ENCODE measurements at places on chromosomes 4 and X.
A peak's percentile ranks its signal among the peaks of the same experiment; 100 is the strongest.

GRCh38 chr4:24965627-24966026, 52.8 kb upstream of the CCDC149 start:
- DNase-seq = no peak

- no peak for DNase-seq
Measured at GRCh38 chrX:117429501-117429900, 687.1 kb downstream of the KLHL13 start.

DNA sequence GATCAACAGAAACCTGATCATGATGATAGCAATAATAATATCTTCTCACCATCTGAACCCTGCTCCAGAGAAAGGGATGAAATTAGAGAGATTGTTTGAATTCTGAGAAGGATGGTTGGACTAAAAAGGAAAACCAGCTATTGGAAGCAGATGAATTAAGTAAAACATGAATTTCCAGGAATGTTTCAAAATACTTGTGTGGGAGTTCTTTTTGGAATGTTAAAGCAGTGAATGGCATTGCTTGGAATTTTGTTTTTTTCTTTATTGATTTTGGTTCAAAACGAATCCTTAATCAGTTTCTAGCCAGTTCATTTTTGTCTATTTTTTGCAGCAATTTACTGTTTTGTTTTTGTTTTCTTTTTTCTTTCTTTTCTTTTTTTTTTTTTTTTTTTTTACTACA, 150.3 kb downstream of the NHS start:
- no peak for DNase-seq

- DNase-seq = no peak
Measured at GRCh38 chr4:48042979-48043461, 26.4 kb downstream of the NIPAL1 start.

DNA sequence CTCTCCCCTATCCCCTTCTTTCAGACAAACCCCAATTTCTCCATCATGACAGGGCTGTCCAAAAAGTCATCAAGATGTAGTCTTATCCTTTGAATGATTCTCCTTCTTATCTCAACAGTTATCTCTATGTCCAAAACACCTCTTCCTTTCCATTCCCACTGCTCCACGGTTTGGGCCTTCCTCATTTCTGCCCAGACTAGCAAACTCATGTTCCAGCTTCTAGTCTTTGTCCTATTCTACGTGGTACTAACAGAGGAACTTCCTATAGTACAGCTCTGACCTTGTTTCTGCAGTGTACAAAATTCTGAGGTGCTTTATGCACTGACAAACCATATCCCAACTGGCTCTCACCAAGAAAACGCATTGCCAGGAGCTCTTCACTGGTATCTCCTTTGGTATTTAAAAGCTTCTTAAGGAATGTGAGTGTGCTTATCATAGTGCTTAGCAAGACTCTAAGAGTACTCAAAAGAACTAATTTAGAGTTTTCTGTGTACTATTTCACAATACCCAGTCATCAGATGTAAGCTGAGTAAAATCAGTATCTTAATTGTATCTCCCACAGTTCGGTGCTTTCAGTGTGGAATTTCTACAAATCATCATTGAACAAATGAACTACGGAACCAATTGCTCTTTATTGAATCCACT, 65.5 kb downstream of the MAML3 start:
- DNase-seq = no peak

DNA sequence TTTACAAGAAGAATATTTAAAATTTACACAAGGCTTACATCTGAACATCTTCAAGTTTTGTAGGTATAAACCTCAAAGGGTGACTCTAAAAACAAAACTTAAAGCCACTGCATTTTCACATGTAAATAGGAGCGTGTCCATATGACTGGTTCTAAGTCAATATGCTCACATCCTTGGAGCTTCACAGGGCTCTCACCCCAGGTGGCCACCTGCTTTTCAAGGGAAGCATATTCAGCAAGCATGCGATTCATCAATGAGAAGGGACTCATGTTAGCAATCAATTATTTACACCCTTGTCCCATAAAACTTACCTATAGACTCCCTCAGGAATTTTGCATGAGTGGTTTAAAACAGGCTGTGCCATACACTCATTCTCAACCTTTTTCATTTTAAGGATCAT, 17.8 kb upstream of the KLHL34 start:
- DNase-seq = no peak

- peak; percentile 33 for DNase-seq
Measured at GRCh38 chr4:82422616-82423015, 7.6 kb downstream of the HNRNPDL start.

DNA sequence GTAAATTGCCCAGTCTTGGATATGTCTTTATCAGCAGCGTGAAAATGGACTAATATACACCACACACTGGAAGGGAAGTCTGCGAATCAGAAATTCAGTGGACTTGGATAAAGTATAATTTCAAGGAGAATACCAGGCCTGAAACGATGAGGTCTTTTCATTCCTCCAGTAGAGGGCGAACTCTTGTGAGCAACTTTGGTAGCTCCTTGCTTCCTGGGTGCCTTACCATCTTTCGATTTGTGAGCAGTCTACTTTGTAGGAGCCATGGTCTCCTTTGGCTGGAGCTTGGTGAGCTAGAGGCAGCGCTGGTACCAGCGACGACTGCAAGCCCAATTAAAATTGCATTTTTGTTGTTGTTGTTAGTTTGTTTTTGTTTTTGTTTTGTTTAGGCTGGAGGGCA, 791.9 kb downstream of the FAT4 start:
- no peak for DNase-seq

GRCh38 chr4:1969928-1970723, 38.6 kb downstream of the NELFA start:
- no peak for DNase-seq

DNA sequence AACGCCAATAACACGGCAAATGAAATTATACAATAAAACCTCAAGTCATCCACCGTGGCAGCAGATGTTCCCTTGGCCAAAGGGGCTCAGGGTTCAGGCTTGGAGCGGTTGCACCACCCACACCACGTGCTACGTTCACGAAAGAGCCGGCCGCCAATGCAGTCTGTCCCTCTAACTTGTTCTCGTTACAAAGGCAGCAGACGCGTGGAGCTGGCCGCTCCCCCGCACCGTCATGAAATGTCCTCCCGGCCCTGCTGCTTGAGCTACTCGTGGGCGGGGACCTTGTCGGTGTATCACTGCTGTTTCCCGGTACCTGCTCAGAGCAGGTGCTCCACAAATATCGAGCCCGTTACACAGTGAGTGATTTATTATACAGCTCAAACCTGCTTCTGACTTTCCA, 36.4 kb upstream of the MAN2B2 start:
- no peak for DNase-seq

DNA sequence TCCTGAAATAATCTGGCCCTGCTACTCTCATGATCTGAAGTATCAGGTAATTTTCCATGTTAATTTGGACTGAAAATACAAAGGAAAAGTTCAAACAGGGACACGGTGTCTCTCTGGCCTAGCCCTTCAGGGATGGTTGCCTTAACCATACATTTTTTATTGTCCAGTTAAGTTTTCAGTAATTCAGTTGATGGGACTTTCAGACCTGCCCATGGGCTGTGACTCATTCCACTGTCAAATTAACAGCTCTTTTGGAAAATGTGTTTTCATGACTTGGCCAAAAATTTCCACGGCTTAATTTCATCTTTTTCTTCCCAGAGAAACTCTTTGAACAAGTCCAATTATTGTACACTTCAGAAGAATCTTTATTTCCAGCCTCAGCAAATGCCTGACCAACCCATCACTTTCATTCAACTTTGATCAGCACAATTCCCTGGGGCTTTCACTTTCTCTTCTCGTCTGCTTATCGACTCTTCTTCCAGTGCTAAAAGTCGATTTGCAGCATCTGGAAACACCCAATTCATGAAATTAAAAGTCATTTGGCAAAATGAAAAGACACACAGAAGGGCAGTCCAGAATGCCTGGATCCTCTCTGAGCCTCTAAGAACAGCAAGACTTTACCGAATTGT, 293.9 kb downstream of the RAB28 start:
- DNase-seq = no peak

DNA sequence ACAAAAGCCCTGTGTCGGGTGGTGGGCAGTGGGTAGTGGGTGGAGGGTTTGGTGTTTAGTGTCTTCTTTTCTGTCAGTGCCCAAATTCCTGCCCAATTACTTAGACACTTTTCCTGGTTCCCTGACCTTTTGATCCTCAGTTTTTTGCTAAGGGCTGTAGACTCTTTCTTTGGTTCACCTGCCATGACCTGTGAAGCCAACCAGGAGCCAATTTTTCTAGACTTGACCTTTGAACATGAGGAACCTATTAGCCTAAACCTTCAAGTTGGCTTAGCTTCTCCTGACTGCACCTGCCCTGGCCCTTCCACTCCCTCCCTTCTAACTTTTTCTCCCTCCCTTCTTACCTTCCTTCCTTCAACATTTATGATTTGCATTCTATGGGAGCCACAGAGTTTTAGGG, 94.5 kb downstream of the MID1IP1 start:
- no peak for DNase-seq

- DNase-seq = no peak
Measured at GRCh38 chr4:103498161-103499070, 221.4 kb downstream of the TACR3 start.

GRCh38 chr4:85733798-85734197, 258.8 kb downstream of the ARHGAP24 start:
- no peak for DNase-seq

DNA sequence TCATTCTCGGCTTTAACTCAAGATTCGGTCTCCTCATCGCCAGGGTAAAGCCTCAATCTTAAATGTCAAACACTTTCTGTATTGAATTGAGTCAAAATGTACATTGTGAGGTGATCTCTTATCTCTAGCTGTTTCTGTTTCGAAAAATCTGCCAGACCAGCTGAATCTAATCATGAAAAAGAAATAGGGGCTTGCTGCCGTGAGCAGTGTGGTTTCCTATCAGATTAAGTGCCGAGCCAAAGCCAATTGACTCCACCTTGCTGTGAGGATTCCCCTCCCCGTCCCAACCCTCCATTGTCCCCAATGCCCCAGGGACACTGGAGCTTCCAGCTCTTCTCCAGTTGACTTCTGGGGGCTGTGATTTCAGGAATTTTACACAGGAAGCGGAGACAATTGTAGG, 12.5 kb upstream of the CRLF2 start:
- DNase-seq = no peak

- no peak for DNase-seq
Measured at GRCh38 chrX:146278381-146278780, 460.8 kb downstream of the SLITRK2 start.

DNA sequence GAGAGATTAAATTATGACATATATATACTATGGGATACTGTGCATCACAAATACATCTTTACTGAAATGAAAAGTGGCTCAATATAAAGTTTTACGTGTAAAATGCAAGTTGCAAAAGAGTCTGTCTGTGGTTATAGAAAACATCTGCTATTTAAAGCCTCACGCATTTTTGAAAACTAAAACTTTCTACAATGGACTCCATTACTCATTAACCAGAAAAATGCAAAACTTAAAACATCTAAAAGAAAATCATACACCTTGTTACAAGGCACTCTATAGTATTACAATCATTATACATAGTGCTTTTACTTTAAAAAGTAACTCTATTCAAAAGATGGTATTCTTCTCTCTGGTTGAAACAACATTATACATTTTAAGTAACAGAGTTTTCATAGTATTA, 755.6 kb downstream of the DMD start:
- DNase-seq = no peak

GRCh38 chrX:68920561-68920960, 91.7 kb downstream of the EFNB1 start:
- DNase-seq = no peak

DNA sequence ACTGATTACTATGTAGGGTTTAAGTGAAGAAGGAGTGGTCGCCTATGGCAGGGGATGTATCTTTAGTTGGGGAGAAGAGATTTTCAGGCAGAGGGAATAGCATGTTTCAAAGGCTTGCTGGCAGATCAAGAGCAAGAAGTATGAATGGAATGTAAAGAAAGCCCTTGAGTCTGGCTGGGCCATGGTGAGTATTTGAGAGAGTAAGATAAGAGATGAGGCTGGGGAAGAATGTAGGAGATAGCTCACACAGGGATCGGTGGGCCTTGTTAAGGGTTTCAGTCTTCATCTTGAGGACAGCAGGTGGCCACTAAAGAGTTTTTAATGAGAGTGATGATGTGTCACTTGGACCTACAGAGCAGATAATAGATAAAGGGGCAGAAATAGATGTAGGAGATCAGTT, 319.1 kb upstream of the RPS6KA3 start:
- DNase-seq = no peak

DNA sequence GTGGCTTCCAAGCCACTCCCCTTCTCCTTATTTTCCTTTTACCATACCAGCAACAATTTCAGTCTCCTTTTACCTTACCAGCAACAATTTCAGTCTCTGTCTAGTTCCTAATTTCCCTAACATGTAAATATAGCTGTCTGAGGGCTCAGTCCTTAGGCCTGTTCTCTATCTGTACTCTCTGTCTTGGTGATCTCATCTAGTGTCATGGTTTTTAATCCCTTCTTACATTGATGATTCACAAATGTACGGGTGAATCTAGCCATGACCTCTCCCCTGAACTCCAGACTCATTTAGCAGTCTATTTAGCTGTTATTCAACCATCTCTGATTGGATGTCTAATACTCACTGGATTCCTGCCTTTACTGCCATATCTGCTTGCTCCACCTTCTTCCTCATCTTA, 7.2 kb downstream of the IL15 start:
- no peak for DNase-seq

DNA sequence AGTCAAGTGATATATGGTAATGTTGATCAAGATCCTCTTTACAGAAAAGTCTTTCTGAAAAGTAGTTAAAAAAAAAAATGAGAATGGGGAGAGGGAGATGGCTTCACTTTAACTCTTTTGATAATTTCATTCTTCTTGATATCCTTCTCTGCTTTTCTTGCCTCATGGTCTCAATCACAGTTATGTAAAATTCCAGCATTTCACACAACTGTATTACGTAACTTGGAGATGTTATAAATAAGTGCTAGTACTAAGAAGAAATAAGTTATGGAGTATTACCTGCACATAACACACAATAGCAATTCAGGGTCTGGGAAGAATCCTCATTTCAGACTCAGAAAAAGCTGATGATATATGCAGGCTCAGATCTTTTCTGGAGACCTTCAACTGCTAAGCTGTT, 22.0 kb downstream of the RUFY3 start:
- DNase-seq = no peak

- DNase-seq = no peak
Measured at GRCh38 chr4:921830-922331, 10.2 kb downstream of the GAK start.

- peak; percentile 17 for DNase-seq
Measured at GRCh38 chr4:3368841-3369760, 72.7 kb upstream of the HGFAC start.

GRCh38 chr4:112938461-112939058, 110.9 kb upstream of the ANK2 start:
- DNase-seq = no peak

DNA sequence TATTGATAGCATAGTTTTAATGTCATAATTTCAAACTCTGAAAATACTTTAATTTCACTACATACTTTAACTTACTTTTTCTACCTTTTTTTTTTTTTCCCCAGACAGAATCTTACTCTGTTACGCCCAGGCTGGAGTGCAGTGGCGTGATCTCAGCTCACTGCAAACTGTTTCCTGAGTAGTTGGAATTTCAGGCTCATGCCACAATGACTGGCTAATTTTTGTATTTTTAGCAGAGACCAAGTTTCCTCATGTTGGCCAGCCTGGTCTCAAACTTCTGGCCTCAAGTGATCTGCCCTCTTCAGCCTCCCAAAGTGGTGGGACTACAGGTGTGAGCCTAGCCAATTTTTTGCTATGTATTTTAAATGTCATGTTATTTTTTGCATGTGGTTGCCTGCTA, 741.6 kb downstream of the TRAM1L1 start:
- DNase-seq = no peak

- DNase-seq = no peak
Measured at GRCh38 chrX:65406532-65406931, 128.1 kb downstream of the LAS1L start.

- no peak for DNase-seq
Measured at GRCh38 chr4:10366628-10367027, 90.6 kb downstream of the ZNF518B start.

- DNase-seq = no peak
Measured at GRCh38 chr4:125681240-125681639, 366.5 kb downstream of the FAT4 start.

Measured in stimulated activated naive CD4-positive, alpha-beta T cell (primary cell).